ENCODE measurements at places on chromosomes 1 and 21.

DNA sequence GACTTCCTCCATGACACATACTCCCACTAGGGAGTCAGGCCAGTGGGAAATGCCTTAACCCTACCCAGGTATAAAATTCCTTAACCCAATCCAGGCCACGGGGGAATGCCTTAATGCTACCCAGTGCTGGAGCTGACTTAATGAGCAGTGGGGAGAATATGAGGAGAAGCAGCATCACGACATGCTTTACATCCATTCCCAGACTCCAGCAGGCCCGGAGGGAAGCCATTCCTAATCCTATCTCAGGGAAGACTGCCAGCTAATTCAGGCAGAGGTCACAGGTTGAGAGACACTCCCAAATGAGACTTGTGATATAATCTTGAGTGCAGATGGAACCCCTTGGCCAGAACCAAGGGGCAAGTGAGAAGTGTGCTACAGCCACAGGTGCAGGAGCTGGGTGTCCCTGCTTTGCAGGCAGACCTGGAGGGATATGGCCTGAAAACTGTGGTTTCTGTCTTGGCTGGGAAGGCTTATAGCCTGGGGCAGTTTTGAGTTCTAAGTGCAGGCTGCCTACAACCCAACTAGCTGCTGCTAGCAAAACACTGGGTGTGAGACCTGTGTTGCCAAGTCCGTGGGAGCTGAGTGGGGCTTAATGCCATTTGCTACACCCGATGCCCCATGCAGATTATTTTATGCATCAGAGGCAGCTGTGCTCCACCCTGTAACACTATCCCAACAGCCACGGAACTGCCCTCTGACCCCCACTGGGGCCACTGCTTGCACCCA, 45.1 kb upstream of the GUCA2A start:
- peak; percentile 18 for DNase-seq

DNA sequence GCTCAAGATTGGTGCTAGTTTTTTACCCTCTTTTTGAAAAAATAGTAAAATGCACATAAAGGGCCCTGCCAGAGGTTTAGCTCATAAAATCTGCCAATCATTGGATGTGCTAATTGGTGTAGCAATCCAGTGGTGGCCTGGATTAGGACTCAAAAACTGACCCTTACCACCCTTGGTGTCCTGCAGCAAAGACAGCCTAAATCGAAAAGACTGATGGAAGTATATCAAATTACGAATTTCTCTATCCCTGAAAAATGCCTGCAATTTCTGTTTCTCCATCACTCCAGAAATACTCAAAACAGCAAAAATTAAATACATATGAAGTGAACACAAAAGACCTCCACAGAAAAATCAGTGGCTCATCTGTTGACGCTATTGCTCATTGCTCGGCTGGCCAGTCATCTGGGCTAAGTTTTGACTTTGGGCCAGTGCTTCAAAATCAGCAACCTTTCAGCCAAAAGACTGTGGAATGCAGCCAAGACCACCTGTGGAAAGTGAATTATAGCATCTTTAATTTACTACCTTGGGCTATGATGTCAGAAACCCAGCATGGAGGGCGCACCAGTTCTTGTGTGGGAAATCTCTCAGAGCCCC, 30.0 kb downstream of the WLS start:
- DNase-seq = no peak

DNA sequence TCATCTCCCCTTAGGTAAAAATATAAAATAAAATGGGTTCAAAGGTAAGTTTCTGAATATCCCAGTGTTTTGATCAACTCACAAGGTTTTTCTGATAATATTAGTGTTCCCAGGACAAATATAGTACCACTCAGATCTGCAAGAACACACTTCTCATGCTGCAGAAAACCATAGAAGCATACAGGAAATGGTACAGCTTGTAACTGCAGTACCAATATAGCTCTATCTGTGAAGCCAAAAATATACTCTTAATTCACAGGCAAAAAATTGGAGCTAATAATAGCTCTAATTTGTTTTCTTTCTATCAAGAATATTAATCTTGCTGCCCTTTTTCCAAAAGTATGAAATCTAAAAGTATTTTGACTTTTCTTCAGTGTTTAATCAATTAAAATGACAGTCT, 13.2 kb downstream of the VPS45 start:
- no peak for DNase-seq

GRCh38 chr1:151612501-151613281, 841 bp downstream of the SNX27 start:
- DNase-seq = no peak

- no peak for DNase-seq
Observed at GRCh38 chr1:79785964-79786363, 779.4 kb upstream of the ADGRL4 start.

- no peak for DNase-seq
Observed at GRCh38 chr1:65424573-65424889, 4.1 kb downstream of the LEPR start.

DNA sequence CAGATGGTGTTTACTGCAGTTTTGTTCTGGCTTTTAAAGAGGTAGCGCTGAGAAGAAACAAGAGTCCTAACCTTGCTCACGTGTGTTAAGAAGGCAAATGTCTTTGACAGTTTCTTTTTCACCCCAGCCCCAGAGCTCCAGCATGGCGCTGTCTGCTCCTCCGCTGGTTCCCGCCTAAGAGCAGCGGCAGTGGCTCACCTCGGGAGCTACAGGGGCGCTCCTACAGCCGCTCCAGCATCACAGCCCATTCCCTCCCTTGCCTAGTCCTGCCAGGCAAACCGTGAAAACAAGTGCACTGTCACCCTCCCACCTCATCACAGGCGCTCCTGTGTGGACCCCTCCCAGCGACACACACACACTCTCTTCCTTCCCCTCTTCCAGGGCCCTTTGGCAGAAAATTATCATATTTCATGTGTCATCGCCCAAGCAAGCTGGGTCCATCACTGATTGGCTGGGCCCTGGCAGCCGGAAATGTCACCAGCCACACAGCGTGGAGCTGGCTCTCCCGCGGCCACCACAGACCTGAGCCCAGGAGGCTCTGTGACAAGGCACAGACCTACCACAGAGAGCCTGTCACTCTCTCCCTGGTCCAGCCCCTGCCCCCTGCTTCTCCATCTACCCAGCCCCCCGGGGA, 1.2 kb upstream of the HIVEP3 start:
- peak; percentile 91 for DNase-seq

DNA sequence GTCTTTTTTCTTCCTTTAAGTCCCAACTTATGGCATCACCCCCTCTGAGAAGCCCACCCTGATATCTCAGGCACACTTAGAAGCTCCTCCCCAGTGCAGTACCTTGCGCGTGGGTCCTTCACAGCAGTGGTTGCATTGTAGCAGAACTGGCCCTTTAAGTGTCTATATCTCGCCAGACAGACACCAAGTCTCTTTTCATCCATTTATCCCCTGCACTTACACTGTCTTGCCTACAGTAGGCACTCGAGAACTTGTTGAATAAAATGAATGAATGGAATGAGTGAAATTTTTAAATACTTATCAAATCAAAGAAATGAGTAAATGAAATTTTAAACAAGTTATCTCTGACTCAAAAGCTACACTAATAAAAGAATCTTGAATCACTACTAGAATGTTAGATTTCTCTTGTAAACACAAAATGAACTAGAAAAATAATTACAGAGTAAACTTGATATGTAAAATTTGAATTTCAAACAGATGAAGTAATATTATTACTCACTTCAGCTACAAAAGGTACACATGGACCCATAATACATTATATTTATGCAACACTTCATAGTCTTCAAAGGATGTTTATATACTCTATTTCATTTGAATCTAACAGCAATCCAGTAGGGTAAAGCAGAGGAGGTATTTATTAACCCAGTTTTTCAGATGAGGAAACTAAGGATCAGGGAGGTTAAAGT, 54.7 kb upstream of the MAN1A2 start:
- no peak for DNase-seq

DNA sequence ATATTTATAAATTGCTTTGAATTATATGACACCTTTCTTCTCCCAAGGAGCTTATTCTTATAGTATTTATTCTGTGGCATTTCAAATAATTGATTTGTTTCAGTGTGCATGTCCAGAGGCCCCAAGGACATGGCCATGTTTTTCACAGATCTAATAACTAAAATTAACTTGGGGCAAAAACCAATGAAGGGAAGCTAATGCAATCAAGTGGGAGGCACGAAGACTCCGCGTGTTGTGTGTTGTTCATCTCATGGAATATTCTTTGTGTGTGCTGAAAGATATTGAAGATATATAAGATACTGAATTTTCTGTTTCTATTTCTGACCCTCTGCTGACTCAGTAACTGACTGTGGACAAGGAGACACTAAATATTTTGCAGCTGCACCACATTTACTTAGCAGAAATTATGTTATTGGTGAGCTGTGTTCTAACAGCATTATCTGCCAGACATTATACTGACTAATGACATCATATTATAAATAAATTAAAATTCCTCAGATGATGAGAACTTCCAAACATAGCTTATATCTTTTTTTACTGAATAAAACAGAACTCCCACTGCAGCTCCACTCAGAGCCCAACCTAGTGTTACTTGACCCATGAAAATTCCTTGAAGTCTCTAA, 519.3 kb upstream of the CXADR start:
- DNase-seq = peak; percentile 47

- no peak for DNase-seq
Observed at GRCh38 chr1:89298461-89298860, 25.8 kb upstream of the GBP5 start.

- no peak for DNase-seq
Observed at GRCh38 chr21:33206771-33207281, 22.9 kb upstream of the IFNAR2 start.

GRCh38 chr1:81714636-81715035, 86.1 kb upstream of the ADGRL2 start:
- no peak for DNase-seq

DNA sequence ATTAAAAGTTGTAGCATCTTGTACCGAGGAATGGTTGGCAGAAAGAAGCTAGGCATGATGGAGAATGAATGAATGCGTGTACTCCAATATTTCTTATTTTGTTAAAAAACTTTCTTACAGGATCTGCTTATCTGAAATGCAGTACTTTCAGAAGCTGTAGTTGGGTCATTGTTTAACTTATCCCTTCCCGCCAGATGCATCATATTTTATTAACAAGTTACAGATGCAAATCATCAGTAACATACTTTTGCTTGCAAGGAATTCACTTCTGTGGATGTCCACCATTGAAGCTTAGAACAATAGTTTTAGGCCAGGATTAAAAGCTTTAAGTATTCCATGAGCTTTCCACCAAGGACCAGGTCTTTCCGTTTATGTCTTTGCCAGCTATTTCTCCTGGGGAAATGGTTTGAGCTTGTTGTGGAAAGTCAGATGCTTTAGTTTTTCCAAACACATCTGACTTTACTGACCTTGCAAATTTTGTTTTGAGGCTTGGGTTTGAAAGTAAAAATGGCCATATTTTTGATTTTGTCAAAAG, 65.4 kb downstream of the PATJ start:
- DNase-seq = no peak

DNA sequence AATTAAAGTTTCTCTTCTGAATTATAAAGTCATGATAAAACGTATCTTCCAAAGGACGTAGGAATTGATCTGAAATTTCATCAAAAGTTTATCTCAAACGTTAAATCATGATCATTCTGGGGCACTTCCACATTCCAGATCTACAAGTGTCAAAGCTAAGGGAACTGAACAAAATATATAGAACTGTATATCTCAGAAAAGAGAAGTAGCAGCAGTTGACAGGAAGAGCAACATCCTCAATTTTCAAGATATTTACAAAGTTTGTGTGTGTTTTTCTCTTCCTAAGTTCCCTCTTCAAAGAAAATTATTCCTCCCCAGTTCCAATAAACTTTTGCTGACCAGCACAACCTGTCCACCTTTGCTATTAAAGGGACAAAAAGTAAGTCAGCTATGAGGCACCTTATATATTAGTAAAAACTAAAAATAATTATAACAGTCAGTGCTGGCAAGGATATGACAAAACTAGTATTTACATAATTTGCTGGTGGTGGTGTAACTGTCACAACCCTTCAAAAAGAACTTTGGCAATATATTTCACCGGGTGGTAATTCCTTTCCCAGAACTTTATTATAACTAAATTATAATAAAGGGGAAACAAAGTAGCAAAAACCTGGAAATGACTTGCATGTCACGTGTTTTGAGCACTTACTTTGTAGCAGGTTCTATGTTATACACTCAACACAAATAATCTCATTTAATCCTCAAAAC, 38.5 kb upstream of the EYA3 start:
- no peak for DNase-seq

- no peak for DNase-seq
Observed at GRCh38 chr1:234950598-234950997, 178.0 kb downstream of the TOMM20 start.

DNA sequence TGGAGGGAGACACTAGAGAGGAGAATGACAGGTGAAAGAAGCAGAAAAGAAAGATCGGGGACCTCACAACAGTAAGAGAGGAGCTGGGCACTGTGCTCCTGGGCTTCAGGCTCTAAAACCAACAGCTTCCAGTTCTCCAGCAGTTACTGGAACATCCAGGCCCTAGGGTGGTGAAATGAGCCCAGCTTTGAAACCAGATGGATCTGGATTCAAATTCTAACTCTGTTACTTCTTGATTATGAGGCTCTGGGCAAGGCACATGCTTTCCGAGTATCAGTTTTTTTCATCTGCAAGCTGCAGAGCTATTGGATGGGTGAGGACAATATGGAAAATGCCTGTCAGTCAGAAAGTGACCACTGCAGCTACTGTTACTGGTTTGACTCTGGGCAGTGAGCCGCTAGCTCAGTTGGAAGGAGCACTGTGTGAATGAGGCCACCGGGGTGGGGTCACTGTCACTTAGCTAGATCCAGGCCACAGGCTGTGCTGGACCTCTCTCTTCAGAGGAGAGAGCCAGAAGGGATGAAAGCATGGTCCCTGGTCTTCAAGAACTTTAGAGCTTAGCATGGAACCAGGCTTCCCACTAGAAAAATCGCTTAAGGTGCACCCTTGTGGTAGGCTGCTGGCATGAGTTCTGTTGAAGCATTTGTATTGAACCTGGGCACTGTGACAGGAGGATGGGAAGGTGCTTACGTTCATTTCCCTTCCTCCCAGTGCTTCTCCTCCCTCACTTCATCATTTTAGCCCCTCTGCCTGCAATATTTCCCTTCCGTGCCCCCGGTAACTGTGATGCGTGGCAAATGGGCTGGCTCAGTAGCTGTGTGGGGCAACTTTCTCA, 12.2 kb downstream of the PLEKHO1 start:
- DNase-seq = peak; percentile 74

GRCh38 chr1:221040691-221041285, 161.5 kb downstream of the HLX start:
- no peak for DNase-seq

DNA sequence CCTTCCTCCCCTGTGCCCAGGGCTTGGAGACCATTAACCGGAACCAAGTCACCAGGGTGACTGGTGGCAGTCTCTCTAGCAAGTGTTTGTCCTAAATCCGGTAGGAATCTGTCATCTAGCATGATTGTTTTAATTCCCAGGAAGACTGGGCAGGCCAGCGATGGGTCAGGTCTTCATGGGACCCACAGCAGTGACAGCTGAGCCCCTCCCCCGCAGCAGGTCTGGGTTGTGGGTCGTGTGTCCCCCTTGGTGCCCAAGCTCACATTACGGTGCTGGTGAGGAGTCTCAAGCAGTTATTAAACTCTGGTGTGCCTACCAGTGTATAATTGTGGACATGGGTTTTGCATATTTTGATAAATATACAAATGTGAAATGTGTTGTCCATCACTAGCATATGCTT, 466.5 kb downstream of the MATN1 start:
- DNase-seq = no peak

- DNase-seq = no peak
Observed at GRCh38 chr1:19462781-19463503, 22.4 kb downstream of the CAPZB start.

Data from SK-N-DZ (cell line).